ENCODE measurements at places on chromosomes 5 and 9.
A peak's percentile ranks its signal among the peaks of the same experiment; 100 is the strongest.

- DNase-seq: no peak
Observed at GRCh38 chr5:64619609-64620008, 70.7 kb upstream of the SHISAL2B start.

GRCh38 chr5:124341066-124341858 lies 405.2 kb downstream of the ZNF608 start:
- no peak for DNase-seq

DNA sequence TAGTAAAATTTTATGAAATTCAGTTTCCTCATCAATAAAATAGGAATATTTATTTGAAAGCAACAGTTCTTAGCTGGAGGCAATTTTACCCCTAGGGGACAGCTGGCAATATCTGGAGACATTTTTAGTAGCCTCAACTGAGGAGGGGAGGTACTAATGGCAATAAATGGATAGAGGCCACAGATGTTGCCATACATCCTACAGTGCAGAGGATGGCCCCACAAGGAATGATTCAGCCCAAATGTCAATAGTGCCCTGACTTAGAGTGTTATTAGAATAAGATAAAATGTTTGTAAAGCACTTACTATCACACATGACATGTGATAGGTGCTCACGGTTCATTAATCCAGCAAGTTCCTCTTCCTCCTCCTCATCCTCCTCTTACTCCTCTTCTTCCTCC lies 293.6 kb downstream of the KCTD16 start:
- no peak for DNase-seq

DNA sequence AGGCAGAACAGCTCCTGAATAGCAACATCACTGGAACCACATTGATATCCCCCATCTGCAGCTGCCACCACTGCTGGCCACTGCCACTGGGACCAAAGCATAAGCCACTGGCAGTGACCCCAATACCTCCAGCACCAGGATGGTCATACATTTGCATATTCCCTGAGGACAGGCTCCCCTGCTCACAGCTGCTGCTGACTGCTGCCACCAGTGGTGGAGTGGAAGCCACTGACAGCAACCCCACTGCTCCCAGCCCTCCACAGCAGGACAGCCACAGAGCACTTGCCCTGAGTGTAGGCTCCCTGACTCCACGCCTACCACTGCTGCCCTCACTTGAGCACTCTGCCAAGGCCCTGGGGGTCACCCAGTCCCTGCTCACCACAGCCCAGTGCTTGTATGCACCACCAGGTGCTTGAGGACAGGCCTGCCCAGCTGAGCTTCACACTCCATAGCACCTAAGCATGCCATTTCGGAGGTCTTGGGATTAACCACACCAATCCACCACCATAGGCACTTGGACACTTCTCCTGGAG lies 327.4 kb upstream of the RPS23 start:
- no peak for DNase-seq

GRCh38 chr5:180557217-180557809 lies 34.0 kb downstream of the SCGB3A1 start:
- no peak for DNase-seq

GRCh38 chr9:134526584-134527477 lies 114.8 kb upstream of the COL5A1 start:
- no peak for DNase-seq

DNA sequence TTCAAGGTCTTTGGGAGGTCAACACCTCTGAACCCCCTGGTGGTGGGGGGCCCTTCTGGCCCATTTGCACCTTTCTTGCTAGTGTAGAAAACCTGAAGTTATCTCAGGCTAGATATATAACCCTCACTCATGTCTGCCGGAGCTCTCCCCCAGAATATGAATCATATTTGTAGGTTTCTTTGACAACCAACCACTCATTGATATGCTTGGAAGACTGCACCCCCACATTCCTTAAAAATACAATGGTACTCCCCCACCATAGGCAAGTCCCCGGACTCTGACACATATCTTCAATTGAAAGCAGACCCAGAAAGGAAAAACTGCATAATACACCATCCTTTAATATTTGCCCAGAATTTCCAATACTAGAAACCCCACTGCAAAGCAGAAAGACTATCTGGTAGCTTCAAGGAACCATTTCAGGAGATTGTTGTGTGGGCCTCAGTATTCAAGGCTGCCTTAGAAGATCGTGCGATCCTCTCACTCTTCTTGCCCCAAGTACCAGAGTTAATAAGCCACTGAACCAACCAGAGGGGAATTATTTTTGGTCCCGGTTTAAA lies 978 bp upstream of the UBE2B start:
- no peak for DNase-seq

DNA sequence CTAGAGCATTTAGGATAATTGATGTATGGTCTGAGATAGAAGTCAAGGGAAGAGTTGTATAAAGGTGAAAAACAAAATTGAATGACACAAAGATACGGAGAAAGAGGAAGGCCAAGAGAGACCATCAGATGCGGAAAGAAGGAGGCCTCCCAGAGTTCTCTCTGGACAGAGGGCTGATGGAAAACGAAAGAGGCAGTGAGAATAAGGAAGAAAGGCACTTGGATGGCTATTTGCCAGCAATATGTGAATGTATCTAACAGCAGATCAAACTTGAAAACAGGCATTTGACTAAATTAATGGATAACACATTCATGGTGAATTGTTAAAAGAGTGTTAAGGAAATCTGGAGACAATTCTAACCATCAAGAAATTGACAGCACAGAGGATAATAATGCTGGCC lies 2.4 kb upstream of the DOCK8 start:
- DNase-seq: no peak

DNA sequence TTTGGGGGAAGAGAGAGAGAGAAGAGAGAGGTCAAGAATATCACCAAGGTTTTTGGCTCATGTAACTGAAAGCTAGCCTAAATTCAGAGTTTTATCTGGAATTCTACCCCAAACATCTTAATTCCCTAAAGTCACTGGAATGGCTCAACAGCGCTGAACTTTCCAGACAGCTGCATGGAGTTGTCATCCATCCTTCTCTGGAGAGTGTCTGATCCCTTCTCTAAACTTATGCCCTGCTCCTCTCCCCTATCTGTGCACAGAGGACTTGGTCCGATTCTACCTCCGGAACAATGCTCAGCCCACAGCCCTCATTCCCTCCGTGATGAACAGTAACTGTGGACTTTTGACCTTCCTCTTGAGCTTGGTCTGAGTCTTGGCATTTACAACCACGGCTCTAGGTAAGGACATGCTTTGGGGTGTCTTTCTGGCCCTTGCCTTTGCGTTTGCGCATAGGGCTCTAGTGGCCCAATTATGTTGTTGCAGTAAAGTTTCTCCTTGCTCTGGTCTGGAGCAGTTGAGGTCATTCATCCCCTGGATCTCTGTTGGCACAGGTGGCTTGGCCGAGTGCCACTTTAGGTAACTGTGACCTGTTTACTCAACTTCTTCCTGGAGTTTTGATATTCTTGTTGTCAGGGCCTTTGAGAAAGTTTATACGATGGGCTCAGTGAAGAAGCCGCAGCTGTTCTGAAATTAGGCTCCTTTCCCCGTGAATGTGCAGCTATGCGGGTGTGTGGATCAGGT lies 18.3 kb upstream of the CD180 start:
- peak; percentile 30 for DNase-seq

DNA sequence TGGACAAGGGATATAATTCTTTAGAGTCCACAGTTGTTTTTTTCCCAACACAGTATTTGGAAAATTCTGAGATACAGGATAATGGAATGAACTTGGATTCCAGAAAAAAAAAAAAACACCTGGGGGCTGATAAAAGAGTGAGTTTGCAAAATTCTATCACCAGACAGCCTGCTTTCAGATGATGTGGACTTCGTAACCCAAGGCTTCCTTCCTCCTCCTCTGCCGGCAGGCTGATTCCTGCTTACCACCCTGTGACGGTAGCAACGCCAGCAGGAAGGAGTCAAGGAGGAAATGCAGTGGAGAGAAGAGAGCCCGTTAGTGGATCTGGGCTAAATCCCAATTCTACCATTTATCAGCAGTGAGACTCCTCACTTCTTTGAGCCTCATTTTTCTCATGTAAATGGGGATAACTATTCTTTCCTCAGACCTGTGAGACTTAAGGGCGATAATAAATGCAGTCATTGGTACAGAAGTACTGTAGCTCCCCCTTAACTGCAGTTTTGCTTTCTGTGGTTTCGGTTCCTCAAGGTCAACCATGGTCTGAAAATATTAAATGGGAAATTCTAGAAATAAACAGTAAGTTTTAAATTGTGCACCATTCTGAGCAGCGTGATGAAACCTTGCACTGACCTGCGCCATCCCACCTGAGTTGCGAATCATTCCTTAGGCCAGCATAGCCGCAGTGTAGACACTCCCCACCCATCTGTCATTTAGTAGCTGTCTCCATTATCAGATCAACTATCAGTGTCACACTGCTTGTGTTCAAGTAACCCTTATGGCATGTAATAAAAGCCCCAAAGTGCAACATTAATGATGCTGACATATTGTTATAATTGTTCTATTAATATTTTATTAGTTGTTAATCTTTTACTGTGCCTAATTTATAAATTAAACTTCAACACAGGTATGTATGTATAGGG lies 71.4 kb downstream of the DCP2 start:
- no peak for DNase-seq

DNA sequence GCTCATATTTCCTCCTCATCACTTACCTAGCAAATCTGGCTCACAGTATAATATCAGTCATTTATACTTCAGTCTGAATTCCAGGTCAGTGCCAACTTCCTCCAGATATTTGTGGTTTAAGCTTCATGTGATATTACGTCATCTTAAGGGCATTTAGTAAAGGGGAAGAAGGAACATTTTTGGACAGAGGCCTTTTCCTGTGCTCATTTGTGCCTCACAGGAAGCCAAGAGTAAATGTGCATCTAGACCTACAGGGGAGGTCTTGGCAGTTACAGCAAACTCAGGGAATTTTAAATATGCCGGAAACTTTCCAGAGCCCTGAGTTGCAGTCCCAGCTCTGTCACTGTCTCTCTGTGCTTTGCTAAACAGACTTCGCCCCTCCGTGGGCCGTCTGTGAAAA lies 12.3 kb upstream of the KCNIP1 start:
- DNase-seq: peak; percentile 17

GRCh38 chr5:171651102-171651501 lies 134.5 kb upstream of the SMIM23 start:
- DNase-seq: no peak

GRCh38 chr5:168869615-168870227 lies 290.6 kb upstream of the PANK3 start:
- no peak for DNase-seq

- no peak for DNase-seq
Observed at GRCh38 chr5:154758493-154758892, 3.3 kb downstream of the LARP1 start.

DNA sequence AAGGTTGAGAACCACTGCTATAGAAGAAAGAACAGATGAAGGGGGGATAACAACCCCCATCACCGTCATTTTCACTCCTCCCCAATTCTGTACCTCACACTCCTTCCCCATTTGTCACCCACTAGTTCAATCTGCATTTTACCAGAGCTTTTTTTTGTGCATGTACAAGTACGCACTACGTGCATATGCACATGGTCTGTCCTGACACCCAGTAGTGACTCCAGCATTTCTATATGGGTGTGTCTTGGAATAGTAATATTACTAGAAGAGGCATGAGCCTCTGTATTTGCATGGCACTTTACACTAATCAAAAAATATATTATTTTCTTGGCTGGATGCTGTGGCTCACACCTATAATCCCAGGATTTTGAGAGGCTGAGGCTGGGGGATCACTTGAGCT lies 38.7 kb downstream of the NIM1K start:
- DNase-seq: no peak

- no peak for DNase-seq
Observed at GRCh38 chr5:140480310-140481014, 67.0 kb upstream of the EIF4EBP3 start.

GRCh38 chr5:124416627-124417026 lies 329.8 kb downstream of the ZNF608 start:
- no peak for DNase-seq

DNA sequence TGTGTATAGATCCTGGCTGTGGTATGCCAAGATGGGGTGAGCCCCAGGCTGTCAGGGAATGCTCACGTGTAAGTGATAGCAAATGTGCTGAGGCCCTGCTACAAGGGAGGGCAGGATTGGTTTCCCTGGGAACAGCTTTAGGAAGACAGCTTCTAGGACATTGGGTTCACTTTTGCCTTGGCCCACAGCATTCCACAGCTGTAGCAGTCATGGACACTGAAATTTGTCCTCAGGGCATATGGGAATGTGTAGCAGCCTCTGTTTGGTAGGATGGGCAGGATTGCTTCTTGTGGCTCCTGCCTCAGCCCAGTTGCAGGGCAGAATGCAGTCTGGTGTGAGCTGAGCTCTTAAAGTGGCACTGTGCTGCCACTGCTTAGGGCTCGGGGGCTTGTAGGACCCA lies 1061.7 kb upstream of the WWC1 start:
- no peak for DNase-seq

DNA sequence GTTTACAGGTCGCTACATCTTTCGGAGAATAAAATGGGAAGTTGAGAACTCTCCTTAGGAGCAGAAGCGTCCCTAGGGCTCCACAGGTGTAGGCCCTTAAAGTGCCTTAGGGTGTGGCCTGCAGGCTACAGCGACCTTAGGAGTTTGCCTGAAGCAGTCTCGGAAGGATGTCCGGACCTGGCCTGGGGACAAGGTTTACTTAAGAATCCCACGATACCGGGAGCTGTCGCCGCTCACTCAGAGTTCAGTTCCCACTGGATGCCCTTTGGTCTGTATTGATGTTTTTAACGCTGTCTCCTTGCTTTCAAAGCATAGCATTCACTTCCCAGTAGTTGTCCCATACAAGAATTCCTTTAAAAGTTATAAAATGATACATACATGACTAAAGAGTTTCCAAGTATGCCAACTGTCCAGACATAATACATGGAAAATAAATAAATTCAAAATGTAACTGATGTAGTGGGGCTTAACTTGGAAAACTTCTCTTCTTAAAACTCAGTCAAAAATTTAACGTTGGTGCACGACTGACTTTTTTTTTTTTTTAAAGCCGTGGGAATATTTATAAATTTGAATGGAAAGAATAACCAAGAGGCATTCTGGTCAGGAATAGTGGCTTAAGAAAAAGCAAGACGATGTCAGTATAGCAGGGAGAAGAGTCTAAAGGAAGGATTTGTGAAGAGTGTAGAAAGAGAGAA lies 848 bp downstream of the RAD50 start:
- peak; percentile 77 for DNase-seq

DNA sequence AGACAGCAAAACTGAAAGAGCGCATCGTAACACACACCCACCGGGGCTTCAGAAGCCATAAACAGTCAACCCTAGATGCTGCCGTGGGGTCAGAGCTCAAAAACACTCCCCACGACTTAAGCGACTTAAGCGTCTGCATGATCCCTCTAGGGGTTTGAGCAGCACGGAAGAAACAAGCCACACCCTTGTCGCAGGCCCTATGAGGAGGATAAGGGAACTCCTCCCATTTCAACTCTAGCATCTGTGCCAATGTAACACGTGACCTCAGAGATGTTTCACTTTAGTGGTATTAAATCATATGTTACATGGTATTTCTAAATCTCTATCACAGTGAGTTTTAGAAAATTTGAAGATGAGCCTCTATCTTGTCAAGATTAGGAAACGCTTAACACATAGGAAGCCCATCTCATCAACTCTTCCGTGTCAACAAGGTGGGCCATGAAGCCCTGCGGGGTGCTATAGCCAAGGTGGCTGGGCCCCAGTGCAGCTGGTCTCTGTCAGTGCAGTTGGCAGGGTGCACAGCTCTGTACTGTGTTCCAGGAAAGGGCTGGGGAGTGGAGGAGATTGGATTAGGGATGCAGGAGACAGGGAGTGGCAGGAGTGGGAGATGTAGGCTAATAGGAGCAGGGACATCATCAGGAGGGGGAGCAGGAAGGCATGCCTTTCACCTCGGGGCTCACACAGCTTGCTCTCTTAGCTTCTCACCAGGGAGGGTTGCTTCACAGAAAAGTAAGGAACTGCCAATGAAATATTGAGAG lies 33.1 kb downstream of the ZCCHC9 start:
- DNase-seq: no peak

GRCh38 chr5:127957183-127957582 lies 126.4 kb upstream of the SLC12A2 start:
- peak; percentile 36 for DNase-seq

All from hepatocyte (in vitro differentiated cells).